ENCODE measurements at places on chromosomes 12 and 14.

DNA sequence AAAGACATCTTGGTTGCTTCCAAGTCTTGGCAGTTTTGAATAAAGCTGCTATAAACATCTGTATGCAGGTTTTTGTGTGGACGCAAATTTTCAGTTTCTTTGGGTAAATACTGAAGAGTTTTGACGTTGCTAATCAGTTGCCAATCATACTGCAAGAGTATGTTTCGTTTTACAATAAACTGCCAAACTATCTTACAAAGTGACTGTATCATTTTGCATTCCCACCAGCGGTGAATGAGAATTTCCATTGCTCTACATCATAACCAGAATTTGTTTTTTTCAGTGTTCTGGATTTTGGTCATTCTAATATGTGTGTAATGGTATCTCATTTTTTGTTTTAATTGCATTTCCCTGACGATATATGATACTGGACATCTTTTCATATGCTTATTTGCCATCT lies 190.8 kb upstream of the PARP11 start:
- DNase-seq, result no peak

- no peak for DNase-seq
These were observed 629 bp upstream of the TTC7B start for GRCh38 chr14:90816681-90817436.

GRCh38 chr12:118553856-118554504 lies 177.6 kb downstream of the SUDS3 start:
- no peak for DNase-seq

DNA sequence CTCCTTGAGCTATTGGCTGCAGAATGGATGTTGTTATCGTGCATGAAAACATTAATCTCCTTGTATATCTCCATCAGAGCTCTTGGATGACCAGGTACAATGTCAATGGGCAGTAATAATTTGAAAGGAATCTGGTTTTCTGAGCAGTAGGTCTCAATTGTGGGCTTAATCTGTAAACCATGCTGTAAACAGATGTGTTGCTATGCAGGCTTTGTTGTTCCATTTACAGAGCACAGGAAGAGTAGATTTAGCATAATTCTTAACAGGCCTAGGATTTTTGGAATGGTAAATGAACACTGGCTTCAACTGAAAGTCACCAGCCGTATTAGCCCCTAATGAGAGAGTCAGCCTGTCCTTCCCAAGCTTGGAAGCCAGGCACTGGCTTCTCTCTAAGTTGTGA lies 50.4 kb downstream of the ATG14 start:
- DNase-seq, result no peak

GRCh38 chr14:22383515-22384166 lies 205.4 kb downstream of the DAD1 start:
- no peak for DNase-seq

DNA sequence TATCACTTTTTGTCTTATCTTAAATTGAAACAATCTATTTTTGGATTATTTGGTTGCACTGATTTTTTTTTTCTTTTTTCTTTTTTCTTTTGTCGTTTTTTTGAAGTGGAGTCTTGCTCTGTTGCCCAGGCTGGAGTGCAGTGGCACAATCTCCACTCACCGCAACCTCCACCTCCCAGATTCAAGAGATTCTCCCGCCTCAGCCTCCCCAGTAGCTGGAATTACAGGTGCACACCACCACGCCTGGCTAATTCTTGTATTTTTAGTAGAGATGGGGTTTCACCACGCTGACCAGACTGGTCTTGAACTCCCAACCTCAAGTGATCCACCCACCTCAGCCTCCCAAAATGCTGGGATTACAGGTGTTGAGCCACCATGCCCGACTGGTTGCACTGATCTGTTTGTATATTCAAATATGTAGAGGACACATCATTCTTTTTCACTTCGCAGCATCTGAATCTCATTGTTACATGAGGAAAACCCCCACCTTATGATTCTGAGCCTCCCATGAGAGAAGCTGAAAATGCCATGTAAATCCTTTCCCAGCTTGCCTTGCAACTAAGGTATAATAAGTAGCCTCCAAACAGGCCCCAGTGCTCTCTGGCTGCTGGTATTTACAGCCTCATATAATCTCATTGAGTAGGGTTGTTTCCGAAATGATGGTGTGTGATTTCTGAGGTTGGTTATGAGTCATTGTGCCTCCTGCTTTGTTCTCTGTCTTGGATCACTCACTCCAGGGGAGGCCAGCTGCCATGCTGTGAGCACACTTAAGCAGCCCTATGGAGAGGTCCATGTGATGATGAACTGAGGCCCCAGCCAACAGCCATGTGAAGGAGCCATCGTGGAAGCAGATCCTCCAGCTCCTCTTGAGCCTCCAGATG lies 5.2 kb upstream of the HSP90B1 start:
- DNase-seq, result no peak
